ENCODE measurements at places on chromosomes 6 and 20.
A peak's percentile ranks its signal among the peaks of the same experiment; 100 is the strongest.

DNA sequence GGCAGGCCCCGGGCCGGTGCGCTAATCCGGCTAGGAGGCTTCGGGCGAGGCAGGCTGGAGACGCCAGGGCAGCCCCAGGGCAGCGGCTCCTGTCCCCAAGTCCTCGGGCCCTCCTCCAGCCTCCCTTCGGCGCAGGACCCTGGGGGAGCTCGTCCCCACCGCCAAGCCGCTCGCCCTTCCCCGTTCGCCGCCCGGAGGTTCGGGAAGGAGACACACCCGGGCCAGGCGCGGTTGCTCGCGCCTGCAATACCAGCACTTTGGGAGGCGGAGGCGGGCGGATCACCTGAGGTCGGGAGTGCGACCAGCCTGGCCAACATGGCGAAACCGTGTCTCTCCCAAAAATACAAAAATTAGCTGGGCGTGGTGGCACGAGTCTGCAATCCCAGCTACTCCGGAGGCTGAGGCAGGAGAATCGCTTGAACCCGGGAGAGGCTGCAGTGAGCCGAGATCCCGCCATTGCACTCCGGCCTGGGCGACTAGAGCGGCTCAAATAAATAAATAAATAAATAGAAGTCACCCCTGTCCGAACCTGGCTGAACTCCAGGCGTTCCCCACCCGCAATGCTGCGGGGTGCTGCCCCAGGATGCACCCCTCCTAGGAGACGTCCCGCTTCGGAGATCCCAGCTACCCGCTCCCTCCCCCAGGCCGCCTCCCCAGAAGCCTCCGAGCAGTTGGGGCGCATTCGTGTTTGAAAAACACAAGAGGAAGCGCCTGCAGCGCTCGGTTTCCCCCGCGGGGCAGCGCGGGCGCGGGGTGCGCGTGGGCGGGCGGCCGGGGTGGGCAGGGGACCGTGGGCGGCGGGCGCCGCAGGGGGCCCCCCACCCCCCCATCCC, 27.5 kb downstream of the SERPINB9 start:
- DNase-seq: no peak

DNA sequence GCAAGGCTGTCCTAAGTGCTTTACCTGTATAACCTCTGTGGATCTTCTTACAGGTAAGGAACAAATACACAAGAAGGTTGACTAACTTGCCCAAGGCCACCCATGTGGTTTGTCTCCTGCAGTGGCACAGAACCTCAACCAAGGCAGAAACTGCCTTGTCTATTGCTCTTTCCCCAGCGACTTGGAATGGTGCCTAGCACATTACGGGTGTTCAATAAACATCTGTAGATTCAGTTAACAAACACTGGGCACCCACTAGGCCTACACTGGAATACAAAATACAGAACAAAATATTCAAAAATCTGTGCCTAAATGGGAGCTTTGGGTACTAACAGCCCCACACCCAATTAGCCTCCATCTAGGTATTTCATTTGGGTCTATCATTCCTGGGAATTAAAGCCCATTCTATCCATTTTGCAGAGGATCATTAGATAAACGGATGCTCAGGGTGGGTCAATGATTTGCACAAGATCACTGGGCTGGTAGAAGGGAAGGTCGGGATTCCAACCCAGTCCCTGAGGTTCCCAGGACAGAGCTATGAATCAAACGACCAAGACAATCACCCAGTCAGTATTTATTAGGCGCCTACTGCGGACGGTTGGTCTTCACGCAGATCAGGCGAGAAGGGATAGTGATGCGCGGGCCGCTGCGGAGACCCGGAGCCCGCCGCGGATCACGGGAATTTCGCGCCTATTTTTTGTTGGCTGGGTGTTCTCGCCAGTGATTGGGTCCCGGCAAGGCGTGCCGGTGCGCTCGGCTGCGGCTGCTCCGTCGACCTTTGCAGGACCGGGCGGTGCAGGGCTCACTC, at the start of gene STK35:
Gene STK35 (plus strand): TSS at position 771 of the 808 bp plus-strand sequence. CDS start 55 bp downstream, outside the sequence.
- peak; percentile 90 for DNase-seq

- no peak for DNase-seq
Observed at GRCh38 chr6:128667339-128667858, 147.0 kb upstream of the PTPRK start.

GRCh38 chr6:112188906-112189305, 65.5 kb downstream of the LAMA4 start:
- DNase-seq: no peak

GRCh38 chr6:27582928-27583725, 110.2 kb upstream of the ZNF184 start:
- no peak for DNase-seq

DNA sequence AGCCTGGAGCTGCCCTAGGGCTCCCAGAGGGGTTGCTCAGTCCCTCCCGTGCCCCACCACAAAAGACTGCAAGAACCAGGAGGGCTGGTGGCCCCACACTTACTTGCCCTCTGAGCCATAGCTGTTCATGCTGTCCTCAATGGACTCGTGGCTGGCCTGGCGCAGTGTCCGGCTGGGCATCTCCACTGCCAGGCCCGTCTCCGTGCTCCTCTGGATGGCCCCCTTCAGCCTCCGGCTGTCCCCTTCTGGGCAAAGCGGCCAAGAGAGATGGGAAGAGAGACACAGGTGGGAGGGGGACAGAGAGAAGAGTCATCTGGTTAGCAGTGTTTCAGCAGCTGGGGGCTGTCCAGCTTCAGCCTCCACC, 25.5 kb downstream of the KCNK15 start:
- no peak for DNase-seq

- no peak for DNase-seq
Observed at GRCh38 chr6:133467982-133468380, 226.8 kb downstream of the EYA4 start.

- no peak for DNase-seq
Observed at GRCh38 chr6:10963113-10963512, 76.3 kb downstream of the SYCP2L start.

- no peak for DNase-seq
Observed at GRCh38 chr6:100790084-100790483, 91.0 kb downstream of the ASCC3 start.
